ENCODE measurements at places on chromosomes 12 and 14.

- DNase-seq: no peak
These were observed 96.0 kb upstream of the MDM1 start for GRCh38 chr12:68428211-68428610.

DNA sequence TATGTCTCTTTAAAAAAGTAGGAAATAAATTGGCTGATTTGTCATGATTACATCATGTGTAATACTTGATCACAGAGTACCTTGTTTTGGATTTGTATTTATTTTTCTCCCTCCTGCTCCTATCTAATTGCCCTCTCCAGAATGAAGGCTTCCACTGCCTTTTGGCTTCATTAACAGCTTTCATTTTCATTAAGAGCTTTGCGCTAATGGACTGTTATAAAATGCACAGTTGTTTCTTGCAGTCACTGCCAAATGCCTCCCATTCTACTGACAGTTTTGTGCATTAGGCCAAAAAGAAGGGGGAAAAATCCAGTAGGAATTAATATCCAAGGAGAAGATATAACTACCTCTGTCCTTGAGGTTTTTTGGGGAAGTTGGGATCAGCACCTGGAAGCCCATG lies 159.2 kb downstream of the NRXN3 start:
- no peak for DNase-seq

- no peak for DNase-seq
These were observed 34.4 kb upstream of the MGAT4C start for GRCh38 chr12:86290615-86291014.

- DNase-seq: no peak
These were observed 1295.7 kb upstream of the FLRT2 start for GRCh38 chr14:84234281-84234680.

Measured in smooth muscle cell of the brain vasculature (primary cell).